Hypothalamus (tissue), 51 donors: ENCODE measurements at places on chromosomes 5 and 9.

DNA sequence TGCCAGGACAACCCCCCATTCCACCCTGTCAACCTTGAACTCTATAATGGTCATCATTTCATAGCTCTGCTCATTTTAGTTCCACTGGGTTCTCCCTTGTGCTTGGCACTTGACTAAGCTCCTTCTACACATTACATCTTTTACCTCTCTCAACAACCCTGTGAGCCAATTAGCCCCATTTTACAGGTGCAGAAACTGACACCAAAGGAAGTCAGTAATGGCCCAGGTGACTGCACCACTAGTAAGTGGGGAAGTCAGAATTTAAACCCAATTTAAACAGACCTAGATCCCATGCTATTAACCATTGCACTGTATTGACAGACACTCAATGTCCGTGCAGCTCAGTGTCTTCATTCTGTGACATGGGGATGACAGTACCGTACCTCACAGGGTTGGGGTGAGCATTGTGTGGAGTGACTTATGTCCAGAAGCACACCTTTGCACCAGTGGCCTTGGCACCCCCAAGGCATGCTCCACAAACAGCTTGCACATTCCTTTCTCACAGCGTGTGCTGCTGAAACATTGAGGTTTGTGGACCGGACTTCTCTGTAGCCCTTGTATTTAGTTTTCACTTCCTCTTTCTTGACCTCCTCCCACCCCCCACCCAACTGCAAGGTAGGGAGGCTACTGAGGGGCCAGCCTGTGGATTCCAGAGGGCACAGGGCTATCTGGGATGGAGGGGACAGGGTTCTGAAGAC is 23.1 kb downstream of the IRF1 start:
- DNase-seq = no peak

DNA sequence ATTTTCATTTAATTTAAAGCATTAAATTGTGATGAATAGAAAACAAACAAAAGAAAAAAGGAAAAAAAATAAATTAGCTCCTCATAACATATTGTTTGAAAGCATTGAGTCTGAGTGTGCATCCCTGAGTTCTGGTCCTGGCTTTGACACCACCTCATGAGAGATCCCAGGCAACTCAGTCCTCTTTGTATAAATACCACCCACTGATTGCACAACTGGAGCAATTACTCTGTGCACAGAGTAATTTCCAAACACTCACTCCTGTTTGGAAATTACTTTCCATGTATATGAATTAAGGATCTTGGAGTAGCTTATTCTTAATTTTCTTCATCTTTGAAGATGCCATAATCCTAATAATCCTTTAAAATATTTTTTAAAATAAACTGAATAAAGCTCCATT is 59.4 kb upstream of the C5orf46 start:
- DNase-seq = no peak

GRCh38 chr9:136854842-136855460 is 2.8 kb downstream of the MAMDC4 start:
- no peak for DNase-seq

- no peak for DNase-seq
These were observed 65.0 kb downstream of the FGF18 start for GRCh38 chr5:171484460-171484899.

DNA sequence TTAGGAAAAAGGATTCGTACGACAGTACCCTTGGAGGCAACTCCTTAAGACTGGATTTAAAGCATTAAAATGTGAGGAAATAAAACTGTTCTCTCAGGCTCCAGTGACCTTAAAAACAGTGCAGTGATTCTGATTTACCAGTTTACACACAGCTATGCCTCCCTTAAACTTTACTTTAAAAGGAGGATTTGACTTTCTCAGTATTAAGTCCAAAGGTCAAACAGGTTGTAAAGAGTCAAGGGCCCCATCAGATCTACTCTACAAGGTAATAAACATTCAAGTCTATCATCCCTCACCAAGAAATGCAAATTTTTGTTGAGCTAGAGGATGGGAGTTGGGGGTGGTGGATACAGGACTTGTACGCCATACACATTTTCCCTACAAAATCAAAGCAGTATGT is 75.2 kb downstream of the ELAVL2 start:
- no peak for DNase-seq
